ENCODE measurements at places on chromosomes 4 and X. TPM values are rescaled to one million over a fixed set of nuclear protein-coding genes. Genes with fewer than 3 reads are reported as not detected.

The FSTL5 gene
- total RNA-seq, result not detected

The SPRY1 gene
- 6.2 TPM for total RNA-seq

The HSD17B11 gene
- 57.0 TPM for total RNA-seq

The SMR3B gene
- total RNA-seq, result not detected

The OPRPN gene
- not detected for total RNA-seq

The MCUB gene
- 19.6 TPM for total RNA-seq

The ZFP92 gene
- total RNA-seq, result 0.50 TPM

The GPR50 gene
- total RNA-seq, result 0.34 TPM

The NAP1L2 gene
- 1.2 TPM for total RNA-seq

The TRIM60 gene
- total RNA-seq, result not detected

The GPRASP3 gene
- total RNA-seq, result 2.9 TPM

The DCAF4L1 gene
- 0.13 TPM for total RNA-seq

The TMEM31 gene
- not detected for total RNA-seq

The L1CAM gene
- total RNA-seq, result 19.5 TPM

The ADGRL3 gene
- total RNA-seq, result 0.01 TPM

The GABRG1 gene
- total RNA-seq, result not detected

The NAP1L5 gene
- 2.1 TPM for total RNA-seq

The CHRDL1 gene
- 0.05 TPM for total RNA-seq

The HS3ST1 gene
- total RNA-seq, result 0.35 TPM

The TMPRSS11A gene
- total RNA-seq, result not detected

The RENBP gene
- total RNA-seq, result not detected

The HMGB3 gene
- 160 TPM for total RNA-seq

The PORCN gene
- 17.5 TPM for total RNA-seq

The MAGEB17 gene
- total RNA-seq, result not detected

The F8A1 gene
- 88.9 TPM for total RNA-seq

The SUPT20HL2 gene
- not detected for total RNA-seq

The HAUS7 gene
- total RNA-seq, result 45.5 TPM

The AREG gene
- 23.9 TPM for total RNA-seq

The GLOD5 gene
- not detected for total RNA-seq

The MAPK10 gene
- total RNA-seq, result 0.29 TPM

The WDR1 gene
- 241 TPM for total RNA-seq

The NEUROG2 gene
- not detected for total RNA-seq

The SSX1 gene
- total RNA-seq, result not detected

The FAT4 gene
- total RNA-seq, result 2.8 TPM

The HTN1 gene
- not detected for total RNA-seq

The GLRA2 gene
- not detected for total RNA-seq
